Activated T-cell treated with anti-CD3 and anti-CD28 coated beads, Interleukin-2, amount 50 U/mL, for 4 hours (primary cell): ENCODE measurements at places on chromosomes 6 and 20.

- no peak for DNase-seq
Measured at GRCh38 chr20:17758010-17758409, 58.2 kb downstream of the BANF2 start.

- no peak for DNase-seq
Measured at GRCh38 chr6:148491638-148492251, 149.1 kb downstream of the SASH1 start.

GRCh38 chr6:55167860-55168259, 6.5 kb upstream of the HCRTR2 start:
- no peak for DNase-seq

DNA sequence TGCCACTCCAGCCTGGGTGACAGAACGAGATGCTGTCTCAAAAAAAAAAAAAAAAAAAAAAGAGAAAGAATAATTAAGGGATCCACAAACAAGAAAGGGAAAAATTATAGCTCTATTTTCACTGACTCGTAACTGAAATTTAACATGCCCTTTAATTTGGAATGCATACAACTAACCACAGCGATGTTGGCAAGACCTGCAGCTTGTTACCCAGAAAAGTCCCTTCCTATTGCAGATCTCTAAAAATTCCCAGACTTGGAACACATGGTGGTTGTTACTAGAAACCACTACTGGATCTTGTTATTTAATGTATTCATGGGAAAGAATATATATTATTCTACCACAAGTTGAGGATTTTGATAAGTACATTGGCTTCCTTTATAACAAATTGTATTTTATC, 27.8 kb upstream of the SMIM28 start:
- no peak for DNase-seq
